ENCODE measurements at places on chromosomes 5 and 9.

DNA sequence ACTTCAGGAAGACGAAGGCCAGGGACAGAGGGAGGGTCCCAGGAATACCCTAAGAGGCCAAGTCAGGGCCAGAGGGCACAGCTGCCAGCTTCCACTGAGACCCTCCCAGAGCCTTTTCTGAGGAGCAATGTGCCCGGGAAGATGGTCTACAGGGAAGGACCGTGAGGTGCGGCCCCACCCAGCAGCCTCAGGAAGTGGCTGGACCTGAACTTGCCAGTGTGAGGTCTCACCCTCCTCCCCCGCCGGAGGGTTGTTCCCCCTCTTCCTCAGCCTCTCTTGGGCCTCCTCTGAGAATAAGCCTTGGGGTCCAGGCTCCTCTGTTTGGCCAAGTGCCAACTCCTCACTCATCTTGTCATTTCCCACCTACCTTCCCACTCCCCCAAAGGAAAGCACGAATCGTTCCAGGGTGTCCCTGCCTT, 13.4 kb upstream of the SLC25A51 start:
- no peak for DNase-seq

- DNase-seq, result no peak
These were observed 60.1 kb upstream of the ZNF608 start for GRCh38 chr5:124806373-124807077.

GRCh38 chr9:5446451-5447236, 3.7 kb upstream of the CD274 start:
- no peak for DNase-seq

- no peak for DNase-seq
These were observed 464.4 kb downstream of the TAF11L14 start for GRCh38 chr5:18098691-18099090.

- no peak for DNase-seq
These were observed 111.3 kb upstream of the KCNN2 start for GRCh38 chr5:114250536-114250935.

- no peak for DNase-seq
These were observed 174.5 kb upstream of the SLC12A2 start for GRCh38 chr5:127909066-127909465.

DNA sequence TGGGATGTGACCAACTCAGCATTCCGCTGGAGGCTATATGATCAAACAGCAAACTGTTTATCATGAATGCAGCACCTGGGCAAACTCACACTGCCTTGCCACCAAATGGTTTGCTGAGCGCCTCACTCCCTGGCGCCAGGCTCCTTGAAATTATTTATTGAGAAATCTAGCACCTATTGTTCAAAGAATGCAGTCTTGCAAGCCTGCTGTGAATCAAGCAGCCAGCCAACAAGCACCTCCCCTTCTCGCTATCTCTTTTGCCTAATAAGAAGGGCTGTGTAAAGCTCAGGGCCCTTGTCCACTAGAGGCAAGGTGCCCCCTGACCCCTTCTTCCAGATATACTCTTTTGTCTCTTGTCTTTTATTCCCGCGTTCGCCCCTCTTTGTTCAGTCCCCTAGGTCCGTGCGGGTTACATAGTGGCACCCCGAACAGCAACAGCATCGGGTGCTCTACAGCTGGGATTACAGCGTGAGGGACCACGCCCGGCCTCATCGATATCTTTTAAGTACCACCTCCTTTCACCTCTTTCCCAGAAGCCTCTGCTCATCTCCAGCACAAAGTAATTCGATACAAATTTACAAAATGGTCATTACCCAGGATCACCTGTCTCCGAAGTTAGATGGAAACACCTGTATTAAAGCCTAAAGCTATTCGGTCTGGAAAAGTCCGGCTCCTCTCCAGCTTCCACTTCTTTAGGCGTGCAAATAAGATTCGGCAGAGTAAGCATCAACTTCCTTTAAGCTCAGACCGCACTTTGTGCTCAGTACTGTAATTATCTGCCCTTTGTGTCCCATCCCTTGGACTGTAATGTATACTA, 896 bp downstream of the RIGI start:
- no peak for DNase-seq

DNA sequence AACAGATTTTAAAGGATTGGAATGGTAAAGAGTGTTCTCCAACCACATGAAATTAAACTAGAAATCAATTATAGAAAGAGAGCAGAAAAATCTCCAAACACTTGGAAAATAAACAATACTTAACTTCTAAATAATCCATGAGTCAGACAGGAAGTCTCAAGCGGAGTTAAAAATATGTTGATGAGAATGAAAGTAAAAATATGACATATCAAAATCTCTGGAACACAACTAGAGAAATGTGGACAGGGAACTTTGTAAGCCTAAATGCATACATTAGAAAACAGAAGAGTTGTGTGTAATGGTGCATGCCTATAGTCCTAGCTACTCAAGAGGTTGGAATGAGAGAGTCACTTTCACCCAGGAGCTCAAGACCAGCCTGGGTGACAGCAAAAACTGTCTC, 47.9 kb upstream of the ZNF618 start:
- DNase-seq, result no peak

DNA sequence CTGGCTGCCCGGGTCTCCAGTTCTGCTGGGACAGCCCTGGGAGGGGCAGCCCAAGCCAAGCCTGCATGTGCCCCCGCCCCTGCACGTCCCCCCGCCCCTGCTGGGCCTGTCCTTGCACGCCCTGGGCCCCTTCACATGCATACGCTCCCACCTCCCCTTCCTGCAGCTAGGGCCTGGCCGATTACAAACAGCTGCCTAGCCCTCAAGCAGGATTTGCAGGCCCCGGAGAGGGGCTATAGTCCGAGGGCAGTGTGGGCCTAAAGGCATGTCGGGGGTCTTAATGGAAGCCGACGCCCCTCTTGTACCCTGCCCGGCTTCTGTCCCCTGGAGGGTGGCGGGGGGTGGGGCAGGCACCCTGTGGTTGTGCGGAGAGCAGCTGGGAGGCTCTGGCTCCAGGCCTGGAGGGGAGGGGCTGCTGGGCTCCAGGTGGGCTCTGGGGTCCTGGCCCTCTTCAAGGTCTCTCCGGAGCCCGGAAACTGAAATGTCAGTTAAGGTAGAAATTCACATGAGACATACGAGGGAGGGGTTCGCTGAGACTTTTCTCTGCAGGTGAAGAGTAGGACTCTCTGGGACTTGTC, 16.9 kb downstream of the COL5A1 start:
- DNase-seq, result no peak

- no peak for DNase-seq
These were observed 2.8 kb downstream of the AIF1L start for GRCh38 chr9:131099102-131099606.

DNA sequence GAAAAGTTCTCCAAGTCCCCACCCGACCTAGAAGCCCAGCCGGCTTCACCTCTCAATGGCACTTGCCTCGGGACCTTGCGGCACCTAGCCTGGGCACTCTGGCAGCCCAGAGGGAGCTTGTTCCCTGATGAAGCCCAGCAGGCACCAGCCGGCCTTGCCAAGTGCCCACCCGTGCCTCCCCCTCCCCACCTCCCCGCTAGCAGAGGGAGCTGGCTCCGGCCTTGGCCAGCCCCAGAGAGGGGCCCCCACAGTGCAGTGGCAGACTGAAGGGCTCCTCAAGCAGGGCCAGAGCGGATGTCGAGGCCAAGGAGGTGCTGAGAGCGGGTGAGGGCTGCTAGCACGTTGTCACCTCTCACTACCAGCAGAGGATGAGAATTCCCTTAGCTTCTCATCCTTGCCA, 37.6 kb upstream of the CAVIN4 start:
- no peak for DNase-seq

- no peak for DNase-seq
These were observed 187.8 kb downstream of the FANCC start for GRCh38 chr9:95129476-95130291.

- DNase-seq, result no peak
These were observed 29.4 kb downstream of the ATPSCKMT start for GRCh38 chr5:10220248-10220647.

- DNase-seq, result no peak
These were observed 213.4 kb downstream of the GAS1 start for GRCh38 chr9:86733929-86734328.

- DNase-seq, result no peak
These were observed 56.1 kb upstream of the MAST4 start for GRCh38 chr5:66540078-66540477.

DNA sequence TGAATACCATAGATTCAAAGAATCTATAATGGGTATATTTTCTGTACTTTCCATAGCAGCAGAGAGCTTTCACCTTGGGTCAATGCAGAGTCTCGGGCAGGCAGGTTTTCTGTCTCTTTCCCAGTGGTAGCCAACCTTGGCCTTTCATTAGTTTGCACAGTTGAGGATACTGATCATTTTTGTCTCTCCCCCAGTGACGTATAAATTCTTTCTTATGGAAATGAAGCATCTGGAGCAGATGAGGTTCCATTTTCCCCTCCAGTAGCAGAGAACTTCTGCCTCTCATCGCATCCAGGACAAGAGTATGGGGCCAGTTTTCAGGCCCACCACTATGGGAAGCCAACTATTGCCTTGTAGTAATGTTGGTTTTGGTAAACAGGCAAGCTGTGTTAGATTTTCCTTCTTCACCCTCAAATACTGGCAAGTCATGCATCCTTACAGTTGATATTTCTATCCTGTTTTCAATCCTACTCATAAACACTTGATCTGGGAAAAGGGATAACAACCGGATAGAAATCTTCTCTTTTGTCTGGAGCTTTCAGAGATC, 845.2 kb upstream of the CDH18 start:
- no peak for DNase-seq
